ENCODE measurements at places on chromosomes 12 and 14.
A peak's percentile ranks its signal among the peaks of the same experiment; 100 is the strongest.

- peak; percentile 21 for DNase-seq
Observed at GRCh38 chr14:29846339-29847055, 81.2 kb downstream of the PRKD1 start.

DNA sequence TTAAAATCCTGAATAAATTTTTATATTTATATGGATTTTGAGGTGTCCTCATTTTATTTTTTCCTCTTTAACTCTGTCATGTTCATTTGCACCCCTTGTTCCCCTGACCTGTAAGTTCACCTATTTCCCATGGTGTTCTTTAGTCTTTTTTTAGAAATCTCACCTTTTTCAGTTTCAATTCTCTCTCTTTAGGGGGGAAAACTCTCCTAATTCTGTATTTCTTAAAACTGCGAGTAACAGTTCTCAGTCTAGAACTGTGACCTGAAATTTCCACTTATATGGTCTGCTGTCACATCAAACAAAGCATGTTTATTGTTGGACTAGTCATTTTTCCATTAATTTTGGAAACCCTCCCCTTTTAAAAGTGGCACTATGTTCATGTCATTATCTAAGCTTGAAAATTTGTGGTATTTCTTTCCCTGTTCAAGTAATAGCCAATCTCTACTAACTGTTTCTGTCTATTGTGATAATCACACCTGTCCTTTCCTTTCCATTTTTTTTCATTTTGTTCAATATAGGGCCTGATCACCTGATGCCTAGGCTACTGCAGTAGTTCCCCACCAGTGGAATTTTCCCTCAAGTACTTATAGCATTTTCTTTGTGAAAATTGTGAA, 14.0 kb upstream of the FBXO33 start:
- DNase-seq, result no peak

DNA sequence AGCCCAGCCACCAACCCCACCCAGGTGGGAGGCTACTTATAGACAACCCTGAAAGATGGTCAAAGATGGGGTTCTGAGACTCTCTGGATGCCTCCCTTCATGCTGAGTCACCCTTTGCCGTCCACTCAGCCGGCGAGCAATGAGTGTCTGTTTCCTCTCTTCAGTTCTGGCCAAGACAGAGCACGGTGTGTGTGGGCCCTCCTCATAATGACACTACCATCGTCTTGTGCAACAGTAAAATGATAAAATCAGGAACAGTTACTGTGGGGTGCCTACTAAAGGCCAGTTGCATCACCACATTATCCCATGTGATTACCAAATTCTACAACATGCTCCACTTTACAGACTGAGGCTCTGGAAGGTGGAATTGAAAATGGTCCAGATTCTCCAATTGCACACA, 7.0 kb upstream of the BDKRB1 start:
- DNase-seq, result no peak

- DNase-seq, result no peak
Observed at GRCh38 chr14:68261092-68261842, 441.7 kb downstream of the RAD51B start.

GRCh38 chr12:115118177-115118724, 434.3 kb upstream of the TBX3 start:
- DNase-seq, result no peak

GRCh38 chr12:122874081-122874480, 21.8 kb downstream of the VPS37B start:
- no peak for DNase-seq

GRCh38 chr14:61561104-61561503, 134.2 kb upstream of the HIF1A start:
- peak; percentile 52 for DNase-seq

GRCh38 chr12:108215458-108215857, 86.4 kb downstream of the WSCD2 start:
- DNase-seq, result no peak

- no peak for DNase-seq
Observed at GRCh38 chr12:20805921-20806320, 4.6 kb upstream of the SLCO1B3 start.

DNA sequence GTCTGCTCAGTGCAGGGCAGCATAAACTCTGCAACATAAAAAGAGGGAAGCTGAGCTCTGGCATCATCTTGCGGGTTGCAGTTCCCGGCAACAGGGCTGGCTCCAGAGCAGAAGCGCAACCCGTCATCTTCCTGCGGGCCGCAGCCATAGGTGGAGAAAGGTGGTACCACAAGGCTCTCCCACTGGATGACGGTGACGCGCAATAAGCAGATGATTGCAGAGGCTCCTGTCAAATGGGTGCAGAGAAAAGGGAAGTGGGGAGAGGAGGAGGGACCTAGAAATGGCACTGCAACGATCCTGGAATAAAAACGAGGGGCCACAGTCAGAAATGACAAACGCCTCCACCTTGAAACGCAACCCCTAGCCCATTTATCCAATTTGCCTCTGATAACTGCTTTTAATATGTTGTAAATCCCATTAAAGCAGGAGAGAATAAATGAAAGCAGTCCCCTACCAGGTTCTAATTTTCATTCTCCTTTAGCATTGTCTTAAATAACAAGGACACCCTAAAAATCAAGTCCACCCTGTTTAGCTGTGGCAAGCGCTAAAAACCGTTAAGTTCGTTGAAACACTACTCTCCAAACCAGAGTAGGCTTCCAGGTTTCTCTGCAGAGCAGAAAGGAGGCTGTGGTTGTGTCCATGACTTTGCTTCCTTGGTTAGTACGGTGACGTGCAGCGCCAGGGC, 30.9 kb upstream of the TUBA1C start:
- peak; percentile 39 for DNase-seq

Measured in astrocyte of the hippocampus (primary cell).